ENCODE measurements at places on chromosomes 6 and 20.
A peak's percentile ranks its signal among the peaks of the same experiment; 100 is the strongest.

GRCh38 chr20:61260905-61261304 lies 8.8 kb downstream of the CDH4 start:
- DNase-seq: no peak

DNA sequence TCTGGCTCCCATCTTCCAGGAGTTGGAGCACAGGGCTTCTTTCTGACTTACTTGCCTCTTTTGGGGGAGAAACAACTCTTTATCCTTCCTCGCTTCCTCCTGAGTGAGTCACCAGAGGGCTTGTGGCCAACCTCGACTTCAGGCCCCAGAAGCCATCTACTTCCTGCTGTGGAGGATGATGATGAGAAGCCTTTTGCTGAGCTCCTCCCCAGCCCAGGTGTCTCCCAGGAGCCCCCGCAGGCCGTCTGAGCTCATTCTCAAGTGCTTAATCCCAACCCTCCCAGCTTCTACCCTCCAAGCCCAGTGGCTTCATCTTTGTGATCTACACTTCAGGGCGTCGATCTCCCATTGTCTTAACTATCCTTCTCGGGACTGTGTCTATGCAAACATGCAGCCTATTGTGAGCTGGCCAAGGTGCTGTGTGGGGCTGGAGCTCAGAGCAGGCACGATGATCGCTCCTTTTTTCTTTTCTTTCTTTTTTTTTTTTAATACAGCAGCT lies 27.9 kb downstream of the SDCBP2 start:
- peak; percentile 65 for DNase-seq

DNA sequence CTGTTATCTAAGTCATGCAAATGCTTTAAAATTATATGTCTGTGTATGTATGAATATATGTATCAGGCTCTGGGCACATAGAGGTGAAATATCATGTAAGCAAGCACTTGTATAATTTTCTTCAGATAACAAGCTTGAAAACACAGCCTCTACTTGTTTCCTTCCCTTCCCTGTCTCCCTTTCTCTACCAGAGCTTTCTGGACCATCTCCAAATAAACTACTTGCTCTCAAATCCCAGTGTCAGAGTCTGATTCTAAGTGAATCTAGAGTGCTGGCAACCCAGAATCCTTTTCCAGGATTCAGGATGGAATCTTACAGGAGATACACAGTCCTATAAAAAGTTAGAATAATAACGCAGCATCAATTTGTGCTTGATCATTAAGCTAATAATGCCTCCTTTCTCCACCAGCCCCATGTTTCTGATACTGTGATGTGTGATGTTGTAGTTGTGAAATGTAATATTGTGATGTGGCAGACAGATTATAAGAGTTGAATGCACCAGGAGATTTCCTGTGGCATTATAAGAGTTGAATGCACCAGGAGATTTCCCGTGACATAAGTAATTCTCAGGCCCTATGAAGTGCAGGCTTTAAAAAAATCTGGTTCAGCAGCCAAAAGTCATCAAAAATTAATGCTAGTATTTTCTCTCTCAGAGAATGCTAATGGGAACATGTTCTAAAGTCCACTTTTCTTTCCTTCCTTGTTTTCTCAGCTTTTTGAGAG lies 89.6 kb downstream of the PCSK2 start:
- no peak for DNase-seq

DNA sequence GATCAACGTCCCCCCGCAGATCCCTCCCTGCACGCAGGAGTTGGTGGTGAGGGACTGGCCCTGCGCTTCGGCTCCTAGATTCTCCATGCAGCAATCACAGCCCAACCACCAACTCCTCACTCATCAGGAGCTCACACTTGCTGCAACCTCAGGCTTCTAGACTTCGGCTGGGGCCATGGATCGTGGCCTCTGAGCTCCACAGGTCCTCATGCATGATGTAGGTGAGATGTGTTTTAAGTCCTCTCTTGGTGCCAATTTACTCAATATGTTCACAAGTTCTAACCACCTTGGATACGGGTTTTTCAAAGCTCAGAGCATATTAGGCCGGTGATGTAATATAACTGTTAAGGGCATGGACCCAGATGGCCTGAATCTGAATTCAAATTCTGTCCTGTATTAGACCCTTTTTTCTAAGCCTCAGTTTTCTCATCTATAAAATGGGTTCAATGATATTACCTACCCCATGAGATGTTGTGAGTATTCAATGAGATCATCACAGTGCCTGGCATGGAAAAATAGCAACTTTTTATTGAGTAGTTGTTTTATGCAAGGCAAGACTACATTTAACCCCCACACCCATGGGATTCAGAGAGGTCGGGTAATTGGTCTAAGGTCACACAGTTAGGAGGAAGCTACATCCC lies 31.0 kb downstream of the SUN5 start:
- no peak for DNase-seq

DNA sequence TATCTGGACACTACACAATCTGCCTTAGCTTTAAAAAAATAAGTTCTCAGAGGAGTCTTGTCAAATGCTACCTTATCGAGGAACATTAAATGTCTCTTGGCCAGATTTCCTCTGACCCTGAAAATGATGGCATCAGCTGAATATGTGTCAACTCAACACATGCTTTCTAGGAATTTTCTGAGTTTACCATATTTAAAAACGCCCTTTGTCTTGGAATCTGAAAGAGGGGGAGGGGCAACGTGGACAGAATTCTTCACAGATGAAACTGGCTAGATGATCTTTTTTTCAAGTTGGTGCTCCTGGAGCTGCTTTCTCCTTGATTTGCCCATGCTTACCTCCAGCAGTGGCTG lies 5.1 kb downstream of the SOX4 start:
- DNase-seq: peak; percentile 53
